ENCODE measurements at places on chromosomes 16 and 17.

- ATAC-seq, result no peak
These were observed 9.3 kb downstream of the GAS2L2 start for GRCh38 chr17:35743626-35744328.

DNA sequence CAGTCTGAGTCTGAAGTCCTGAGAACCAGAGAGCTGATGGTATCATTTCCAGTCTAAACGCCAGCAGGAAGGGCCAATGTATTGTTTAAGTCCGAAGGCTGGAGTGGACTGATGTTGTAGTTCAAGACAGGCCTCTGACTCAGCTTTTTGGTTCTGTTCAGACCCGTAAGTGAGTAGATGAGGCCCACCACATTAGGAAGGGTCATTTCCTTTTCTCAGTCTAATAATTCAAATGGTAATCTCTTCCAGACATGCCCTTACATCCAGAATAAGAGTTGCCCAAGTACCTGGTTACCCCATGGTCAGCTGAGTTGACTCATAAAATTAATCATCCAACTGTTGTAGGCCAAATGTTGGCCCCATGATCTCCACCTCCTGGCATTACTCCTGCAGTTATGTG lies 442.6 kb upstream of the HSBP1 start:
- no peak for ATAC-seq

DNA sequence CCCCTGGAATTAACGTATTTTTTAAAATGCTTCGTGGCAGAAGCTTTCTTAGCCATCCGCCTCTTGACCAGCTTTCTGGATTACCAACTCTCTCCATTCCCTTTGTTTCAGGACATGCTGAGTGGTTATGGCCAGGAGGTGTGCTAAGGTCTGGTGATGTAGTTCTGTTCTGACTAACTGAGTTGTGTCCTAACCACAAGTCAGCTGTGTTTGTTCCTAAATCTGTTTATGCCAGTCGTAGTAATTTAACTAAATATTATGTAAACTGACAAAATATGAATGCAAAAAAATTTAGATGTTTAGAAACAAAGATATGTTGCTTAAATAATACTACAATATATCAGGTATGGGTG lies 61.6 kb downstream of the MRTFB start:
- peak; percentile 56 for ATAC-seq

GRCh38 chr17:74240618-74241205 lies 27.3 kb downstream of the TTYH2 start:
- no peak for ATAC-seq

- ATAC-seq, result no peak
These were observed 46.6 kb upstream of the NF1 start for GRCh38 chr17:31048142-31048541.

DNA sequence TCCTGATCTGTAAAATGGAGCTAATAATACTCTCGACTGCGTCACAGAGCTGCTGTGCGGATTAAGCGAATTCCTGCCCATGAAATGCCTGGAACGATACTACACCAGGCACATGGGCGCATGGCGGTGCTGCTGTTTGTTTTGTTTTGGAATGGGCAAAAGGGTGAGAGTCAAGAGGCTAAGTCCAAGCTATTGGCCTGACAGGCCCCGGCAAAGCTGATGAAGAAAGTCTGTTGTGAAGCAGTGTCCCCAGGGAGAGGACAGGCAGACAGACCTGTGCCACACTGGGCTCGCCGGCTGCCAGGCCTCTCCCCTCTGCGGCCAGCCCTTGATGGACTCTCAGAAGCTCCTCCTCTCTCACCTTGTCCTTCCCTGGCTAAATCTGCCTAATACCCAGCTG lies 31.3 kb upstream of the RASD1 start:
- no peak for ATAC-seq
